ENCODE measurements at places on chromosomes 4 and X. TPM values are rescaled to one million over a fixed set of nuclear protein-coding genes. Genes with fewer than 3 reads are reported as not detected.

GRCh38 chr4:88196523-88197185, 38.2 kb upstream of the ABCG2 start:
- DNase-seq = no peak
- H3K27me3 ChIP-seq = no peaks in the 10 kb centered on the region
- H3K4me3 ChIP-seq = no peak overlapping the region
- no peak overlapping the region for H3K27ac ChIP-seq

DNA sequence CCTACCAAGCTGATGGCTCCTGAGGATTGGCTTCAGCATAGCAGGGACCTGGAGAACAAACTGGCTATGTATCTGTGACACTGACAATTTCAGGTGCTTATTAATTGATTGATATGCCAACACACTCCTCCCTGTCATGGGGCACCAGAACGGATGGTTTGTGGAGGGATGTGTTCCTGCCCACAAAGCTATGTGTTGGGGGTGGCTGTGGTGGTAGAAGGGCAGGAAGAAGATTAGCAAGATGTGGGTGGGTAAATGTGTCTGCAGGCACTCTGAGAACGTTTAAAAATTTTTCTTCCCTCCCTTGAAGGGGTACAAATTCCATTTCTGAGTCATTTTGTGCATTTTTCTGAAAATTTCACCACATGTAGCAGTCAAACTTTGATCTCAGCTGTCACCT, 55.0 kb upstream of the SCML1 start:
- H3K4me1 ChIP-seq = no peaks in the 10 kb centered on the region
- peaks cover 3% of the 10 kb centered on the region for H3K27me3 ChIP-seq
- H3K36me3 ChIP-seq = no peaks in the 10 kb centered on the region
- H3K4me3 ChIP-seq = no peak overlapping the region
- no peak overlapping the region for H3K27ac ChIP-seq

- peaks cover 28% of the 10 kb centered on the region for H3K4me1 ChIP-seq
- no peak overlapping the region for H3K27ac ChIP-seq
- no peaks in the 10 kb centered on the region for H3K36me3 ChIP-seq
These were observed 118.0 kb downstream of the CAMK2D start for GRCh38 chr4:113643505-113643904.

DNA sequence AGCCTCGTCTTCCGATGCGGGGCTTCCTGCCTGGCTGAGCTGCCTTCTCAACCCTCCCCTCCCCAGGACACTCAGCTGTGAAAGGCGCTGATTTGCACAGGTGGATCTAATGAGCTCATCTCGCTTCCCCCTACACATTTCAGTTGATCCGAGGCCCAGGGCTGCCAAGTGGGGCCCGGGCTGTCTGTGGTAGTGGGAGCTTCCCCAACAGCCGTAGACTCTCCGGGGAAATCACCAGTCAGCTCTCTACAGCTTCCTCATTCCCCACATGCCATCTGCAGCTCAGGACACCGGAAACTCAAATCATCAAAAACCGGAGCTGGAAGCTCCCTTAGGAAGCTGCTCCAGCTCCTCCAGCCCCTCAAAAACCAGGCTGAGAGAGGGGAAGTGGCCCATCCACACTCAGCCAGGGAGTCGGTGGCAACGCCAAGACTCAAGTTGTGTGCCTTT, 56.2 kb downstream of the SMIM20 start:
- no peaks in the 10 kb centered on the region for H3K27me3 ChIP-seq
- peaks cover under 1% of the 10 kb centered on the region for H3K36me3 ChIP-seq
- DNase-seq = peak; percentile 26
- H3K4me3 ChIP-seq = peak overlapping the region; percentile 10
- peak overlapping the region; percentile 94 for H3K27ac ChIP-seq

- H3K27me3 ChIP-seq = no peaks in the 10 kb centered on the region
- DNase-seq = no peak
- H3K27ac ChIP-seq = no peak overlapping the region
These were observed 39.6 kb downstream of the SCD5 start for GRCh38 chr4:82758701-82759685.

DNA sequence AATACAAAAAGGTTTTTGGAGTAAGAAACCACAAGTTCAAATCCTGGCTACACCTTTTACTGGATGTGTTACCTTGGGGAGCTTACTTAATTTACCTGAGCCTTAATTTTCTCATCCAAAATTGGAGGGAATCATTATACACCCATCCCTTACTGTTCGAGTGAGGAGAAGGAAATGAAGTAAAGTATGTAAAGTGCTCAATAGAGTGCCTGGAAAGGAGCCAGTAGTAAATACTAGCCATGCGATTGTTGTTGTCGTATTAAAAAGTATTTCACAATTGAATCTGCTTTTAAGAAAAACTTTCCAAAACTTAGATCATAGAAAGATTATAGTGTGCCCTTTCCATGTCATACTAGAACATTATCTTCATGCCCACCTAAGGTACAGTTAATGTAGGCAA, 124.5 kb downstream of the ATXN3L start:
- no peak overlapping the region for H3K27ac ChIP-seq
- DNase-seq = no peak
- H3K4me3 ChIP-seq = no peak overlapping the region
- peaks cover 47% of the 10 kb centered on the region for H3K4me1 ChIP-seq
- H3K27me3 ChIP-seq = no peaks in the 10 kb centered on the region

- H3K4me3 ChIP-seq = no peak overlapping the region
- H3K27ac ChIP-seq = no peak overlapping the region
- no peaks in the 10 kb centered on the region for H3K36me3 ChIP-seq
- DNase-seq = no peak
- H3K27me3 ChIP-seq = no peaks in the 10 kb centered on the region
- no peaks in the 10 kb centered on the region for H3K4me1 ChIP-seq
These were observed 19.7 kb downstream of the HTRA3 start for GRCh38 chr4:8289151-8289750.

GRCh38 chr4:37893164-37893563, 2.3 kb downstream of the TBC1D1 start:
- no peak overlapping the region for H3K27ac ChIP-seq
- H3K4me3 ChIP-seq = no peak overlapping the region
- DNase-seq = no peak
- no peaks in the 10 kb centered on the region for H3K36me3 ChIP-seq

DNA sequence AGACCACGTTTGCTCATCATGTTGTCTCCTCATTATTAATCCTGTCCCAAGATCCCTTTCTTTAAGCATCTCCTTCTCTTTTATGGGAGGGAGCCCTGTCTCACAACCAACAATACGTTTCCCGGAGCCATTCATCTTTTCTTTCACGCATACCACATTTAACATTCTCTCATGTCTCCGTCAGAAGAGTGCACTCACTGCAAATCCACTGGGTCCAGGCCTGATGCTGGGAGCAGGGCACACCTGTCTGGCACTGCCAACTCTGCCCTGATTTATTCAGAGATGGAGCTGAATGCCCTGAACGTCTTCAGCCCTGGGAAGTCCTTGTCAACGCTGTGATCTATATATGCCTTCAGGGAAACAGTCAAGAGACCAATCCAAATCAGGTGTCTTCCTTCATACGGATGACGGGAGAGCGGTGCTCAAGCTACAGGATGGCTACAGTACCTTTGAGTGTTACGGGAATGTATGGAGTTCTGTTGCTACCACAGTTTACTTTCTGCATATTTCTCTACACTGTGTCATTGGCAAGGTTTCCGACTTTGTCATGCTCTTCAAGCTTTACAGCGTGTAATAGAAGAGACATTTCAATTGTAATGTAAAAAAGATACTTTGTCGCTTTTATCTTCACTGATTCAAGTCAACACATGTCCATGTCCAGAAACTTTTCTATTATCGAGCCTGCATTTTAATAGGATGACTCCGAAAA, 140.4 kb upstream of the SLITRK2 start:
- no peak for DNase-seq
- no peak overlapping the region for H3K27ac ChIP-seq
- no peaks in the 10 kb centered on the region for H3K27me3 ChIP-seq
- no peaks in the 10 kb centered on the region for H3K36me3 ChIP-seq
- no peak overlapping the region for H3K4me3 ChIP-seq

Gene RBM46
- total RNA-seq = 0.43 TPM

DNA sequence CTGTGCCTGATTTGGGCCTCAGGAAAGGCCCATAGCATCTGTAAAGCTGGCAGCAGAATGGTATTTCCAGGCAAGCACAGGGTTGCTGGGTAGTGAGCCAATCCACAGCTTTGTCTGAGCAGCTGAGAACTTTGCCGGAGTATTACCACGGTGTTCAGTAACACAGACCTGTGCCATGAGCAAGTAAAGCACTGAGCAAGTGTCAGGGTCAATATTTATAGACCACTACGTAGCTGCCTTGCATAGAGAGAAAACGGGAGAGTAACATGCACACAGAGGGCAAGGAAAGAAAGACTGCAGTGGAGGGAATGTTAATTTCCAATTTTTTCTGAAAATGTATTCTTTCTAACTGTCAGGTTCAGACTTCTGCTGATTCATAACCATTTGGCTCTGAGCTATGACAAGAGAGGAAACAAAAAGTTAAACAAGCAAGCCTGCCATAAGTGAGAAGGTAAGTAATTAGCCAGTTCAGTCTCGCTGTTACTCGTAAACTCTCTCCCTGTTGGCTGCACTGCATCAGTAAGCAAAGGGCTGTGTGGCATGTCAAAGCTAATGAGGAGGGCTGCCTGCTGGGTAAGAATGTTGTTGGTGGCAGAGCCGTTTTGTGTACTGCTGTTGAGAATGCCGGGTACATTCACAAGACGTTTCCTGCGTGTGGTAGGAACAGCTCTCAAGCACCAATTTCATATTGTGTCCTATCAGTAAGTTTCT, 238.1 kb downstream of the BMPR1B start:
- no peak overlapping the region for H3K4me3 ChIP-seq
- H3K4me1 ChIP-seq = peaks cover 37% of the 10 kb centered on the region
- no peak for DNase-seq
- no peaks in the 10 kb centered on the region for H3K36me3 ChIP-seq
- no peaks in the 10 kb centered on the region for H3K27me3 ChIP-seq

DNA sequence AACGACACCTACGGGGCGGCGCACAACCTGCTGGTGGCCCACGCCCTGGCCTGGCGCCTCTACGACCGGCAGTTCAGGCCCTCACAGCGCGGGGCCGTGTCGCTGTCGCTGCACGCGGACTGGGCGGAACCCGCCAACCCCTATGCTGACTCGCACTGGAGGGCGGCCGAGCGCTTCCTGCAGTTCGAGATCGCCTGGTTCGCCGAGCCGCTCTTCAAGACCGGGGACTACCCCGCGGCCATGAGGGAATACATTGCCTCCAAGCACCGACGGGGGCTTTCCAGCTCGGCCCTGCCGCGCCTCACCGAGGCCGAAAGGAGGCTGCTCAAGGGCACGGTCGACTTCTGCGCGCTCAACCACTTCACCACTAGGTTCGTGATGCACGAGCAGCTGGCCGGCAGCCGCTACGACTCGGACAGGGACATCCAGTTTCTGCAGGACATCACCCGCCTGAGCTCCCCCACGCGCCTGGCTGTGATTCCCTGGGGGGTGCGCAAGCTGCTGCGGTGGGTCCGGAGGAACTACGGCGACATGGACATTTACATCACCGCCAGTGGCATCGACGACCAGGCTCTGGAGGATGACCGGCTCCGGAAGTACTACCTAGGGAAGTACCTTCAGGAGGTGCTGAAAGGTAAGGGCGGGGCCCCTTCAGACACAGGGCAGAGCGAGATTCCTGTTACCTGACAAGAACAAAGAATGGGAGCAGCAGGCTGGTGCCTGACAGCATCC, 11.7 kb downstream of the RPL9 start:
- H3K36me3 ChIP-seq = peaks cover 7% of the 10 kb centered on the region
- H3K4me1 ChIP-seq = no peaks in the 10 kb centered on the region
- DNase-seq = no peak

- H3K27ac ChIP-seq = no peak overlapping the region
- no peaks in the 10 kb centered on the region for H3K36me3 ChIP-seq
- no peaks in the 10 kb centered on the region for H3K4me1 ChIP-seq
- DNase-seq = no peak
- no peak overlapping the region for H3K4me3 ChIP-seq
These were observed 632.6 kb upstream of the DIAPH2 start for GRCh38 chrX:96052078-96052477.

GRCh38 chrX:29136904-29137303, 549.7 kb downstream of the IL1RAPL1 start:
- H3K27ac ChIP-seq = no peak overlapping the region
- no peaks in the 10 kb centered on the region for H3K27me3 ChIP-seq
- H3K4me3 ChIP-seq = no peak overlapping the region
- DNase-seq = no peak

Gene STPG2
- 0.85 TPM for total RNA-seq

Gene SLC10A6
- total RNA-seq = not detected

Gene NPY2R
- not detected for total RNA-seq

GRCh38 chrX:123882391-123882790, 22.5 kb downstream of the XIAP start:
- no peak overlapping the region for H3K4me3 ChIP-seq
- H3K4me1 ChIP-seq = peaks cover 7% of the 10 kb centered on the region
- peaks cover 4% of the 10 kb centered on the region for H3K36me3 ChIP-seq
- no peak overlapping the region for H3K27ac ChIP-seq
- H3K27me3 ChIP-seq = no peaks in the 10 kb centered on the region

Gene USP9X
- 87.0 TPM for total RNA-seq

DNA sequence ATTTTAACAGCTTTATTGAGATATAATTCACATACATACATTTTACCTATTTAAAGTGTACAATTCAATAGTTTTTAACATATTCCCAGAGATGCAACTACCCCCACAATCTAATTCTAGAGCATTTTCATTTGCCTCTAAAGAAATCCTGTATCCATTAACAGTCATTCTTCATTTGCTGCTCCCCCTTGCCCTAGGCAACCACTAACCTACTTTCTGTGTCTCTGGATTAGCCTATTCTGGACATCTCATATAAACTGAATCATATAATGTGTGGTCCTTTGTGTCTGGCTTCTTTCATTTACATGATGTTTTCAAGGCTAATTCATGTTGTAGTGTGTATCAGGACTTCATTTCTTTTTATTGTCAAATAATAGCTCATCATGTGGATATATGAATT, 105.1 kb upstream of the GRPR start:
- no peaks in the 10 kb centered on the region for H3K36me3 ChIP-seq
- H3K4me1 ChIP-seq = no peaks in the 10 kb centered on the region
- H3K27ac ChIP-seq = no peak overlapping the region
- no peak overlapping the region for H3K4me3 ChIP-seq
- no peaks in the 10 kb centered on the region for H3K27me3 ChIP-seq

Gene GABRQ
- total RNA-seq = 3.4 TPM

Gene F9
- not detected for total RNA-seq

Gene MAGEA10
- not detected for total RNA-seq

- no peak overlapping the region for H3K4me3 ChIP-seq
These were observed 32.9 kb downstream of the HERC6 start for GRCh38 chr4:88411491-88412096.

Measured in mesothelial cell of epicardium (in vitro differentiated cells).